ENCODE measurements at places on chromosomes 3 and 15. TPM values are rescaled to one million over a fixed set of nuclear protein-coding genes. Genes with fewer than 3 reads are reported as not detected.

The WDR72 gene
- not detected for total RNA-seq

The GRAMD2A gene
- 0.14 TPM for total RNA-seq

The KCNH8 gene
- total RNA-seq, result not detected

The CD200R1L gene
- not detected for total RNA-seq

The ACOX2 gene
- total RNA-seq, result 4.2 TPM

The WDR73 gene
- total RNA-seq, result 28.5 TPM

The AGBL1 gene
- total RNA-seq, result not detected

The SLC51B gene
- total RNA-seq, result not detected

The KIF7 gene
- 12.7 TPM for total RNA-seq

The TNNC1 gene
- not detected for total RNA-seq

All from placental pericyte (primary cell).